ENCODE measurements at places on chromosomes 5 and 9. TPM values are rescaled to one million over a fixed set of nuclear protein-coding genes. Genes with fewer than 3 reads are reported as not detected.

PCDHA9 gene
- total RNA-seq, result not detected

COMMD10 gene
- 38.3 TPM for total RNA-seq

TSLP gene
- total RNA-seq, result not detected

SLC45A2 gene
- total RNA-seq, result 0.05 TPM

F2RL2 gene
- total RNA-seq, result 3.8 TPM

PLCXD3 gene
- total RNA-seq, result 0.37 TPM

All from A549 treated with CORT108297 at 1 μM for 4 hours (cell line).